Esophagus squamous epithelium (tissue), 5 donors: ENCODE measurements at places on chromosomes 2 and 18. TPM values are rescaled to one million over a fixed set of nuclear protein-coding genes. Genes with fewer than 3 reads are reported as not detected.

DNA sequence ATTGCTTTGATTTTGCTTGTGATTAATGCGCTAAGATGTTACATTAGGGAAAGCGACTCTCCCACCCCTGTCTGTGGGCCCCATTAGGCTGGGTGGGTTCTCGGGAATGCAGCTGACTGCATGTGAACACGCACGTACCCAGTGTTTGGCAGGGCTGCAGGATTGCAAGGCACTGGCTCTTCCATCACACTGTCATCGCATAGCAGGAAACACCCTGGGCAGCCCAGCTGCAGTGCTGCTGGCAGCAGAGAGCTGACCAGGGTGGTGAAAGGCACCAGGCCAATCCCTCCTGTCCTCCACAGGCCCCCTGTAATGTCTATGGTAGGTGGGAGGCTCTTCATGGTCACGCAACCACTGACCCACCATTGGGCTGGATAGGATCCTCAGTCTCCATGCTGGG, 34.4 kb upstream of the FZD7 start:
- DNase-seq: no peak

- DNase-seq: no peak
Observed at GRCh38 chr2:232292395-232293154, 86.0 kb upstream of the ALPP start.

MYCN gene
- 0.30 TPM for total RNA-seq

DNA sequence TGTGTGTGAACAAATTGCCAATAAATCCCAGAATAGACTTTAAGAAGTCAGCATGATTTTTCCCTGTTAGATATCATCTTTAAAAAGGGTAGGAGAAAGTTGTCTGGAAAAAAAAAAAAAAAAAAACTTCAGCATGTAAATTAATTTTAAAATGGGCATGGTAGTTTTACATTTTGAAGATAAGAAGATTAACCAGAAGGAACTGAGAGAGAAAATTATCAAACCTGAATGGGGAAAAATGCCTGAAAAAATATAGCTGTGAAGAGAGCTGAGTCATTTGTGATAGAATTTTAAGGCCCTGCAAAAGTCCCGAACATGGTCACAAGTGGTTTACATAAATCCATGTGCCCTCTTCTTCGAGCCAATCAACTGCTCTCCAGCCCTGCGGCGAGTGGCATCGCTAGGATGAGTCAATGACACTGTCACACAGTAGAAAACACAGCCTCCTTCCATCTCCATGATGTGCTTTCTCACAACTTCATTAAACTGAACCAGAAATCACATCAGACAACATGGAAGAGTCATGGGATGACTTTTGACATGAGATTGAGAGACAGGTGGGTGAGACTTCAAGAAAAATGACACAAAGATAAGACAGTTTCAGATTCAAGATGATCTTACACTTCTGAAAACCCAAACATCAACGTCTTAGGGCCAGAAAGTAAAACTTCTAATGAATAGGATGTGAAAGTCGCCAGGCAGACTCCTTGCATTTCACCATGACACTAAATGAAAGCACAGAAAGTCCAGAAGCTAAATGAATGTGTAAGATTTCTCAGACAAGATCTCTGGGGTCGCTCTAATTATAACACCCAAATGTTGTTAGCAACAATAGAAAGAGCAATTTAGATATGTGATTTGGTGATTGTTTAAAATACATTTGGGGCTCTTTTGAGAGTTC, 273.0 kb upstream of the ID2 start:
- no peak for DNase-seq

GRCh38 chr18:78642296-78642951, 337.2 kb upstream of the SALL3 start:
- DNase-seq: no peak

MATN3 gene
- 0.45 TPM for total RNA-seq

DNA sequence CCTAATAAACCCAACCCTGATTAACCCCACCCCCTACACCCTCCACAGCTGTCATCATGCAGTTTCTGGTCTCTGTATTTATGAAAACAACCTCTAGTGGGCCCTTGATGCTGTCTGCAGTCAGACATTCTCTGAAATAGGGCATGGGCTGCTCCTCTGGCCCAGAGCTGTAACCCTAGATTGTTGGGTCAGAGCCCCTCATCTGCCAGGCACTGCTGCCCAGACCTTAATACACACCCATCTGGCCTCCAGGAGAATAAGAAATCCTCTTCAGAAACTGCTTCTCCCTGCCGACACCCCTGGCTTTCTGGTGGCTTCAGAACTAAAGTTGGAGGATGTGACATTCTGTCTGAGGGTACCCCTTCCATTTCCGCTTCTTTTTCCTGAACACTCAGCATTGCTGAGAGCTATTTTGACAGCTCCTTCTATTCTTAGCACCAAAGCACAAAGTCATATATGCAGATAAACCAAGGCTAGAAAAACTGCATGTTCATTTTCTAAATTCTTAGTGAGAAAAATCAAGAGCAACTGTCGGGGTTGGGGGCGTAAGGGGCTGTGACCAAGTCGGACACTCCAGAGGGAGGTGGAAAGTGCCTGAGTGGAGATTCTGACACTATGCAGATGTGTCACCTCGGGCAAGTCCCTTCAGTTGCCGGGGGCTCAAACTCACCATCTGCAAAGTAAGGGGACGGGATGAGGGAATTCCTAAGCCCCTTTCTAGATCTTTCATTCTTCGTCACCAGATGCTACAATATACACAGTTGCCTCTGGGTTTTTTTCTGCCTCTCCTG, 28.7 kb downstream of the SRSF7 start:
- DNase-seq: no peak

PLEKHH2 gene
- total RNA-seq: 2.3 TPM

GRCh38 chr2:141728886-141729285, 401.9 kb downstream of the LRP1B start:
- no peak for DNase-seq

CRYGC gene
- not detected for total RNA-seq

DNA sequence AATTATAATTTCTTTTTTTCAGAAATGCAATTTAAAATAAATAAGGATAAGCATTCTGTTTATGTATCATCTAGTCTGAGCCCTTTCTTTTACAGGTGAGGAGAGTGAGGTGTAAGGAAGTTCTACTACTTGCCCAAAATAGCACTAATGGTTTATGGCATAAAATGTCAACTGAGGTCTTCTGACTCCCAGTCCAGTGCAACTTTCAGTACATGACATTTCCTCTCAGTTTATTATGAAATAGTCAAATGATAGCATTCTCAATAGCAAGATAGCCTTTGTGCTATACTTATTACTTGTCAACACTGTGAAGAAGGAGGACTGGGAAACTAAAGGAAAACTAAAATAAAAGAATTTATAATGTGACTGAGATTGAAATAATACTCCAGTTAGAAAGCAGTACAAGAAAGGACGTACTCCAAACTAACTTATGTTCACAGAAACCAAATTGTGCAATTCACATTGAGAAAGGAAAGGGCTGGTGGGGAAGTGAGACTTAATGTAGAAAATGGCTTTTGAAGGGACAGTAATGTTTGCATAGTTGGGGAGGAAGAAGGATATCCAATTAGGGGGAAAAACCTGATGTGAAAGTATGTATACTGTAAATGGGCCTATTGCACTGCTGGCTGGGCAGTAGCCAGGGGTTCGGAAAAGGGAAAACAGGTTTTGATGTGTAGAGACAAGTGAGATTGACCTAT, 166.7 kb upstream of the ZEB2 start:
- no peak for DNase-seq

TMEM17 gene
- 2.9 TPM for total RNA-seq

DNA sequence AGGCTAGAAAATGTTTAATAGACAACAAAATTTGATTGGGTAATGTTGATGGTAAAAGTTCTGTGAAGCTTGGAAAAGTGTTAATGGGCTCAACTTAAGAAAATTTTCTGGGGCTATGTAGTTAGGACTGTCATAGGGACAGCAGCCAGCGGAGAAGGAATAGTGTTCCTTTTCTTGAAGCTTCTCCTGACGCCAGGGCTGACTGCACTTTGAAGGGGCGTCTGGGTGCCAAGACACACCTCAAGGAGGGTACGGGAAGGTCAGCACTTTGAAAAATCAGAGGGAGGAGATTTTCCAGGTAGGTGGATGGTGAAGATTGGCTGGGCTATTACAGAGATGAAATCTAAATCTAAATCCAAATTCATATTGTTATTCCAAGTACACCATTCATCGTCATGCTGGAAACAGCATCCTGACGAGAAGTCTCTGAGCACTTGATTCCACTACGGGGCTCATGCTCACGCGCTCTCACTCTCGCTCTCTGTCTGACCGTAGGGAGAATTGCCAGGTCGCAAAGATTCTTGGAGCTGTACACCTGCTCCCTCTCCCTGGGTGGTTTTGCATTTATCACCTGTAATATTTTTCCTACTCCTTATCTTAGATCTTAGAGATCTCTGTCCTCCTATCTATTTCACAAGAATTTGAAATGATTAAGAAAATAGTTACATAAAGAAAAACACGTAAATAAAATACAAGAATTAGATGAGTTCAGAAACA, 91.0 kb downstream of the ITGB1BP1 start:
- DNase-seq: no peak

DNA sequence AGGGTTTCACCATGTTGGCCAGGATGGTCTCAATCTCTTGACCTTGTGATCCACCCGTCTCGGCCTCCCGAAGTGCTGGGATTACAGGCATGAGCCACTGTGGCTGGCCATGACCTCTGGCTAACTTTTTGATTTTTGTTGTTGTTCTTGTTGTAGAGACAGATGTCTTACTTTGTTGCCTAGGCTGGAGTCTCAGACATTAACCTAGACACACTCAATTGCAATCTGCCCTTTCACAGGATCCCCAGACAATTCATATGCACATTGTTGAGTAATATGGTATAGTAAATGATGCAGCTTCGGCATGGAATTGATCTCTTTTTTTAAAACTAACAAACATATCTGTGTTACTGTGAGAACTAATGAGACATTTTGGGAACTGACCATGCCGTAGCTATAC, 130.5 kb upstream of the CCDC195 start:
- no peak for DNase-seq

DNA sequence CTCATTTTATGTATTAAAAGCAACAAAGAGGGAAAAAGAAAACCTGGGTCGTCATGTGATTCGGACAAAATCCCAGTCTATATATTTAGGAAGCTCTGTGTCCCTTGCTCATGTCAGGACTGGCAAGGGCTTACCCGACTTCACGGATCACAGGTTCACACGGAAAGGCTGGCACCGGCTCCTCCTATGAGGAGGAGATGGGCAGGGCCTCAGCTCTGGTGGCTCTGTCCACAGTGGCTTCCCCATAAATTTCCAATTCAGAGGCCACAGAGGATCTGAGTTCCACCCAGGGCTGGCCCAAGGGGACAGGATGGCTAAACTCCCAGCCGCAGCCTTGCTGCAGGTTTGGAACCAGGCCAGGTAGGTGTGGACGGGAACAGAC, 186.8 kb downstream of the BCL2 start:
- DNase-seq: no peak

DNA sequence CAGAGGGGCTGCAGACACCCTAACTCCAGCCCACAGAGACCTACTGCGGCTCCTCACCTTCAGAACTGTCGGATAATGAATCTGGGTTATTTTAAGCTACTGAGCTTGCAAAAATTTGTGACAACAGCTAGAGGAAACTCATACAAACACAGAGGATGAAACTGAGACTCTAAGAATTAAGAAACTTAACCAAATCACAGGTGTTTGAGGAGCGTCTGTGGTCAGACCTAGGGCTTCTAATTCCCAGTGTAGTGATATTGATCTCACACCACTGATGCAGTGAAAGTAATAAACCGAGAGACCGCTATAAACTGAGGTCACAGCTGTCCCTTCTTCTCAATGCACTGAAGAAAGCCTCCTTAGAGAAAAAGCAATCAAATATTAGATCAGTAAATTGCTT, 110.1 kb downstream of the RGPD3 start:
- DNase-seq: no peak

- no peak for DNase-seq
Observed at GRCh38 chr2:233756429-233757081, 3.5 kb upstream of the UGT1A1 start.

GRCh38 chr2:67782443-67782842, 280.4 kb downstream of the C1D start:
- no peak for DNase-seq

GPR39 gene
- 1.3 TPM for total RNA-seq

- no peak for DNase-seq
Observed at GRCh38 chr2:235640926-235641723, 147.3 kb downstream of the AGAP1 start.

- DNase-seq: no peak
Observed at GRCh38 chr2:233795735-233796171, 17.6 kb downstream of the MROH2A start.

GRCh38 chr2:137316075-137316474, 550.7 kb downstream of the THSD7B start:
- no peak for DNase-seq

CXCR1 gene
- total RNA-seq: not detected

DNA sequence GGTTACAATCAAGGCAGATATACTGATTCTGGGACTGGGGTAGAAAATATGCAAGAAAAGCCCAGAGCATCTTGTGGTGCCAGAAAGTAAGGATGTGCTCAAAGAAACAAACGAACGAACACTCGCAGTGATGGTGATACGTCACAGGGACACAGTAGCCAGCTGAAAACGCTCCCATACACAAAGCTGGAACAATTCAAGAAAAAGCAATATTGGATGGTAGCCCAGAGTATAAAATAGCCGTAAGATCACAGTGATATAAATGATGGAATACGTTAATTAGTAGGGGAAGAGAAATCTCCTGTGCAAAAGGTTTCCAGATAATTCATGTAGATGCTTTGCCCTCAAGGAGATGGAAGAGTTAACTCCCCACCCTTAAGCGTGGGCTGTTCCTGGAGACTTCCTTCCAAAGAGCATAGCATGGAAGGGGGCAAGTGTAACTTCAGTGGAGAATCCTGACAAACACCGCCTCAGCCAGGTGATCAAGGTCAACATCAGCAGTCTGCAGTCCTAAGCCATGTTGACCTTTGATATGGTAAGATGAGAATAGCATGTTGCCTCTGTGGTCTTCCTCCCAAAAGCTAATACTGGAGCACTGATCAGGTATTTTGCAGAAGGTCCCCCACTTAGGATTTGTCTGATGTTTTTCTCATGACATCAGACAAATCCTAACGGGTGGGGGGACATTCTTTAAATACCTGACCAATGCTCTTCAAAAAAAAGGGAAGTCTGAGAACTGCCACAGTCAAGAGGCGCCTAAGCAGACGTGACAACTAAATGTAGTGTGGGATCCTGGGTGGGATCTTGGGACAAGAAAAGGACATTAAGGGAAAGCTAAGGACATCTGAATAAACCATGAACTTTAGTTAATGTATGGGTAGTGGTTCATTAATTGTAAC, 99.0 kb downstream of the NCK2 start:
- DNase-seq: no peak

DNA sequence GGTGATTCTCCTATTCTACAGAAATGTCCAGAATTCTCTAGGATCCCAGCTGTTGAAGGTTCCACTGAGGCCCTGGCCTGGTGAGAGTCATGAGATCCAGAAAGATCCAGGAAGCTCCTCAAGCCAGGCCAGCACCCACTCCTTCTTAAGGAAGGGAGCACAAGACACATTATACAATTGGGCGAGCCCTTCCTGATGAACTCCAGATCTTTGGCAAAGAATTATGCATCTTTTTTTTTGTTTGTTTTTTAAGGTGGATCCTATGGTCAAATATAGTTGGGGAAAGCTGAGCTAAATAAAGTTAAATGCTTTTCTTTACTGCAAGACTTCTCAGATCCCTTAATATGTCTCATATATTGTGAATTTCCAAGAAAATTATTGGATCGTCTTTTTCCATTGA, 37.0 kb upstream of the LOXHD1 start:
- DNase-seq: no peak

CHRNG gene
- total RNA-seq: not detected
